Stimulated activated CD8-positive, alpha-beta memory T cell treated with anti-CD3 and anti-CD28 coated beads, Interleukin-2, amount 100 ng/mL, for 1 hour (primary cell): ENCODE measurements at places on chromosomes 6 and 20.

GRCh38 chr6:28399350-28400121 is at the start of gene ZSCAN12:
ZSCAN12 (minus strand) TSS chr6:28399747; CDS start chr6:28398405, 1,342 bp downstream.
- peak; percentile 66 for DNase-seq

DNA sequence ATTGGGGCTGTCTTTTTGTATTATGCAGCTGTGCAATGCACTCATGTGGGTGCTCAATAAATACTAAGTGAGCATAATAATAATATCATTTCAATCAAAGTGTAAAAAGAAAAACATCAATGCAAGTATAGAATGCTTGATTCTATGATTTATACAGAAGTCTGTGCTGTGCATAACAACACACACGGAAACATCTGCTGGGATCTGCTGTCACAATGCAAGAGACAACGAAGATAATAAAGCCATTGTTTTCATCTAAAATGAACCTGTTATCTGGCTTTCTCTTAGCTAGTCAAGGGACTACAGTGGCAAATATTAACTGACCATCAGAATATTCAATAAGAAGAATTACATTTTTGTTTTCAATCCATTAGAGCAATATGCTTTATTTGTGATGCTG is 1156.9 kb upstream of the MAP3K7 start:
- no peak for DNase-seq

DNA sequence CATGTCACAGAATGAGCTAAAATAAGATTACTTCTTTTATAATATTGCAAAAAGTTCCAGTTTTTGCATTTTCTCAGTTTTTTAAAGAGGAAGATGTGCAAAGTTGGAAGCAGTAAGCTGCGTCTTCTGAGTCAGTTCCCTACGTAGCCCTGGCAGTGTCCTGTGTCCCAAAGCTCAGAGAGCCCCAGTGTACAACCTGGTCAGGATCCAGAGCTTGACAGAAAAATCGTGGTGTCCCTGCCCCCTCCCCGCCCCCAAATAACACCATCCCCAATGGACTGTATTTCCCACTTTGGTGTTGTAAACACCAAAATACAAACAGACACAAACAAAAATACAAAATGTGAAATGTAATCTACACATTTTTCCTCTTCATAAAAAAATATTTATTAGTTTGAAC is 4.6 kb downstream of the SLC2A4RG start:
- DNase-seq, result no peak

DNA sequence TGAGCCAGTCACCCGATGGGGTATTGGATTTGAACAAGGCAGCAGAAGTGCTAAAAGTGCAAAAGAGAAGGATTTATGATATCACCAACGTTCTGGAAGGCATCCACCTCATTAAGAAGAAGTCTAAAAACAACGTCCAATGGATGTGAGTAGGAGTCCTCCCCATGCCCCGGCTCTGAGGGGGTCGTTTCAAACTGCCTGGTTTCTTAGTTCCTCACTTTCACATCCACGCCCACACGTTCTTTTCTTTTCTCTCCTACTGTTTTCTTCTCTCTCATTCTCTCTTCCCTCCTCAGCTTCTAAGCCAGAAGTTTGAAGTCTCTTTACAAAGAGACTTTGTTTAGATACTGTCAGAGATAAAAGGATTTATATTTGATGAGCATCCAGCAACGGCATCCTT is 53.0 kb upstream of the CDKAL1 start:
- no peak for DNase-seq

GRCh38 chr20:38446441-38447209 is 11.5 kb upstream of the SNHG17 start:
- DNase-seq, result peak; percentile 87

GRCh38 chr6:23446469-23446967 is 679.5 kb upstream of the NRSN1 start:
- no peak for DNase-seq

DNA sequence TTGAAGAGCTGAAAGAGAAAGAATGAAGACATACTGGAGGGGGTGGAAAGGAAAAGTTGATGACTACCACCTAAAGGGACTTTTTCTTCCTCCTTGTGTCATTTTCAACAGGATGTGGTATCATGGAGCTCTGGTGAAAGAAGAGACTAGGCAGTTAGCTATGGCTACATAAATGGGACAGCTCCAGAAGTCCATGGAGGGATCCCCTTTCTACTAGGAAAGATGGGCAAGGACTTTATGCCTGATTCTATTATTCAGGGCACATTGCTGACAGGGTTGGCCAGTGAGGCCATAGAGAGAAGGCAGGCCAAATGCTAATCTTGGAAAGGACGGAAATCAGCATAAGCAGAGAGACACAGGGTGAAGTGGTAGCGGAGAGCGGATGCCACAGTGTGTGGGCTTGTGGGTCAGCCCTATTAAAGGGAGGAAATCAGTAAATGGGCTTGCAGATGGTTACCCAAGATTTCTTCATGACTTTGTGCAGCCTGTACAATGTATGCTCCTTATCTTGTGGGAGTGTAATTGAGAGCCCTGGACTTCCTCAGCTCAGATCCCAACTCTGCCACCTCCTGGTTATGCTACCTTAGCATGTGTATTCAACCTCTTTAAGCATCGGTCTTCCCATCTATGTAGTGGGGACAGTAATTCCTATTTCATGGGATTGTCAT is 77.4 kb upstream of the TMEM170B start:
- DNase-seq, result no peak

GRCh38 chr20:34104059-34104458 is 8.0 kb downstream of the EIF2S2 start:
- DNase-seq, result no peak

- DNase-seq, result no peak
These were observed 96.2 kb upstream of the SIRPA start for GRCh38 chr20:1798982-1799381.

- DNase-seq, result no peak
These were observed 283.6 kb downstream of the CDKAL1 start for GRCh38 chr6:20817806-20818320.

- DNase-seq, result no peak
These were observed 1.7 kb downstream of the PRR18 start for GRCh38 chr6:166306378-166307081.

- no peak for DNase-seq
These were observed 79.3 kb upstream of the NAA20 start for GRCh38 chr20:19937651-19938420.

GRCh38 chr6:4895971-4896370 is 107.9 kb downstream of the RPP40 start:
- DNase-seq, result no peak

- DNase-seq, result no peak
These were observed 1073.0 kb upstream of the MAP3K7 start for GRCh38 chr6:91659891-91660290.

DNA sequence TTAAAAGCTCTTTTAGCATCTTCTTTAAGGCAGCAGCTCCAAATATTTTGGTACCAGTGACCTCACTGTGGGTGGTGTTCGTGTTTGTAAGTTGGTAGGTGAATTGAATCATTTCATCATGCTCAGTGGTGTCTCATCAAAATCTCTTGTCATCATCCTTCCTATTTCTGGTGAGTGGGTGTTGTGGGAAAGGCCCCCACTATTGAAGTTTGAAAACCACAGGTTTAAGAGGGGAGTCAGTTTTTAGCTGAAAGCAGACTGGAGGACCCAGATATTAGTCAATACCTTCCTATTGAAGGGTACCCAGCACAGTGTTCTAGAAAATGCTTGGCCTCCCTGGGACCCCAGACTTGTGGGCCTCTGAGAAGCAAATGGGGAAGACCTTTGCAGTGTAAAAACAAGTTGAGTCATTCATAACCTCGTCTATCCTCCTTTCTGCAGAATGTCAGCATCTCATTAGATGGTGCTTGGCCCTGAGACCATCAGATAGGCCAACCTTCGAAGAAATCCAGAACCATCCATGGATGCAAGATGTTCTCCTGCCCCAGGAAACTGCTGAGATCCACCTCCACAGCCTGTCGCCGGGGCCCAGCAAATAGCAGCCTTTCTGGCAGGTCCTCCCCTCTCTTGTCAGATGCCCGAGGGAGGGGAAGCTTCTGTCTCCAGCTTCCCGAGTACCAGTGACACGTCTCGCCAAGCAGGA is 3.7 kb downstream of the PIM1 start:
- no peak for DNase-seq

DNA sequence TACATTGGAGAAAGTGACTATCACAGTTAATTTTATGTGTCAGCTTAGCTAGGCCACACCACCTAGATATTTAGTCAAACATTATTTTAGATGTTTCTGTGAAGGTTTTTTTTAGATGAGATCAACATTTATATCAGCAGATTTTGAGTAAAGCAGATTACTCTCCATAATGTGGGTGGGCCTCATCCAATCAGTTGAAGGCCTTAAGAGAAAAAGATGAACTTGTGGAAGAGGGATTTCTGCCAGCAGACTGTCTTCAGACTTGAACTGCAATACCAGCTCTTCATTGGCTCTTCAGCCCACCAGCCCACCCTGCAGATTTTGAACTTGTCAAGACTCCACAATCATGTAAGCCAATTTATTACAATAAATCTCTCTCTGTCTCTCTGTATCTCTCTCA is 25.1 kb upstream of the FBXO30 start:
- no peak for DNase-seq

DNA sequence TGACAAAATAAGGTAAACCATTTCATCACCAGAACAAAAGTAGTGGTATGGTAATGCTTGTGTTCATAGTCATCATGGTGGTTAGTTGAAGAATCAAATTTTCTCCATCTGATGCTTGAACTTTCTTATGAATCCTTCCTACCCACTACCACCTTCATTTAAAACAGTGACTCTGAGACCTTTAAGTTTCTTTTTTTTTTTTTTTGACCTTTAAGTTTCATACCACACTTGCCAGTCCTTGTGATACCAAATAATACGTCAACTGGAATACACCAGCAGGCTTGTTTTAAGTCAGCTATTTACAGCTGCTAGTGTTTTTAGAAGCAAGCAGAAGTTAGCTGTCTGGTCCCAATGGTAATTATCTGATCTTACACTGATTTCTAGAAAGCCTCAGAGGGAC is 413.4 kb upstream of the SOX4 start:
- DNase-seq, result no peak
